ENCODE measurements at places on chromosomes 7 and 10.

GRCh38 chr10:20277820-20278219 lies 461.6 kb downstream of the PLXDC2 start:
- H3K27ac ChIP-seq: no peak overlapping the region
- DNase-seq: no peak
- no peaks in the 10 kb centered on the region for H3K4me1 ChIP-seq
- no peaks in the 10 kb centered on the region for H3K27me3 ChIP-seq

GRCh38 chr10:6379015-6379776 lies 176.5 kb downstream of the PFKFB3 start:
- no peaks in the 10 kb centered on the region for H3K36me3 ChIP-seq
- H3K27me3 ChIP-seq: no peaks in the 10 kb centered on the region
- H3K4me3 ChIP-seq: no peak overlapping the region
- H3K4me1 ChIP-seq: peaks cover 14% of the 10 kb centered on the region

- no peaks in the 10 kb centered on the region for H3K27me3 ChIP-seq
- no peaks in the 10 kb centered on the region for H3K4me1 ChIP-seq
- peak; percentile 43 for DNase-seq
These were observed 68.5 kb downstream of the MAP3K8 start for GRCh38 chr10:30502266-30503060.

DNA sequence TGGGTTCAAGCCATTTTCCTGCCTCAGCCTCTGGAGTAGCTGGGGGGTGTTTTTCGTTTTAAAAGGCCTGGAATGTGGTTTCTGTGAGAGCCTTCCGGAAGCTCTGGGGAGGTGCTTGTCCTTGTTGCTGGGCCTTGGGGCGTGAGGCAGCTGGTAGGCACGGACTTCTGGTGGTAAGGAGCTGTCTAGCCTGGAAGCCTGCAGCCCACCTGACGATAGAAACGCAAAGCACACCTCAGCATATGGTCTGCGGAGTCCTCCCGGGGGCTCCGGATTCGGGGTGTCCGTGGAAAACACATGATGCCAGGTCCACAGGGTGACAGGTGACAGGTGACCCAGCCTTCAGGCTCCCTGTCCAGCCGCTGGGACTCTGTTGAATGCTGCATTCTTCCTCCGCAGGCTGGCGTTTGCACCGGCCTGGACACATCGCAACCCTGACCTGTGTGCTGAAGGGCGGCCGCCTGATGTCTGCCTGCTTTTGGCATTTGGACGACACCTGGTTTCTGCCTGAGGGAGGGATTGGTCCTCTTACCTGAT lies 37.3 kb downstream of the INPP5A start:
- no peak overlapping the region for H3K4me3 ChIP-seq
- H3K36me3 ChIP-seq: no peaks in the 10 kb centered on the region
- no peaks in the 10 kb centered on the region for H3K27me3 ChIP-seq

- H3K27me3 ChIP-seq: no peaks in the 10 kb centered on the region
- H3K4me3 ChIP-seq: no peak overlapping the region
- H3K27ac ChIP-seq: no peak overlapping the region
- no peaks in the 10 kb centered on the region for H3K4me1 ChIP-seq
- no peaks in the 10 kb centered on the region for H3K36me3 ChIP-seq
These were observed 113.0 kb downstream of the ZNF438 start for GRCh38 chr10:30918651-30919050.

GRCh38 chr10:121610798-121611323 lies 12.6 kb upstream of the FGFR2 start:
- no peak overlapping the region for H3K4me3 ChIP-seq
- no peaks in the 10 kb centered on the region for H3K27me3 ChIP-seq
- no peak overlapping the region for H3K27ac ChIP-seq
- DNase-seq: no peak
- H3K36me3 ChIP-seq: no peaks in the 10 kb centered on the region
- H3K4me1 ChIP-seq: no peaks in the 10 kb centered on the region

DNA sequence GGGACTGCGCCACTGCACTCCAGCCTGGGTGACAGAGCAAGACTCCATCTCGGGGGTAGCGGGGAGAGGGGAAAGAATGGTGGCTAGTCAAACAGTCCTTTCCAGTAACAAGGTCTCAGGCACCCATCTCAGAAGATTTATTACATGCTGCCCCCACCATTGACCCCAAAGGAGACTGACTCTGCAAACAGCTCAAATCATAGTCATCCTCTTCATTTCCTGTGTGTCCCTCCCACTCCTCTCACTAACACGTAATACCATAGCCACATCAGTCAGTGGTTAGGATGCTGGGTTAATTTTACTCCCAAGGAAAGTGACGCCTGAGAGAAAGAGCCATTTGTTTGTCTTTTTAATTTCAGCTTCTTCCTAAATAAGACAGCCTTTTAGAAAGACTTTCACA lies 56.6 kb upstream of the BET1 start:
- no peaks in the 10 kb centered on the region for H3K4me1 ChIP-seq
- H3K4me3 ChIP-seq: no peak overlapping the region
- no peaks in the 10 kb centered on the region for H3K36me3 ChIP-seq
- no peaks in the 10 kb centered on the region for H3K27me3 ChIP-seq

DNA sequence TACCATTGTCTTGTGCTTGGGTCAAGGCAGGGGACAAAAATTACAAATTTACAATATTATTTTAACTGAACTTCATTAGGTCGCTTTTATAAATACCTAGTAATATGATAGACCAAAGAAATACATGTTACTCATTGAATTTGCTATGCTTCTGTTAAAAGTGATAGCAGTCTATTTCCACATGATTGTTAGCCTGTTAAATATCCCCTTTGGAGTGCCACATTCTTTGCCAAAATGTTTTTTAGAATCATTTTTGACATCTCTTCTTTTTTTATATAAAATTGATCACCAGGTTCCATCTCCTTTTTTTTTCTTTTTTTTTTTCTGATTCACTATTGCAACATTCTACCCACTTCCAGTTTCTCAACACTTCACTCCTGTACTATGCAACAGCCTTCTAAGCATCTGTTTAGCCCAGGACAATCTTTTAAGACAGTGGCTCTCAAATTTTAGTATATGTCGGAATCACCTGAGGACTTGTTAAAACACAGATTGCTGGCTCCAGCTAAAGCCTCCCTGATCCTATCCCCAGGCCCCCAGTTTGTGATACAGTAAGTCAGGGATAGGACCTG lies 16.4 kb upstream of the NDUFA5 start:
- no peak for DNase-seq
- no peaks in the 10 kb centered on the region for H3K4me1 ChIP-seq
- H3K4me3 ChIP-seq: no peak overlapping the region
- peaks cover 2% of the 10 kb centered on the region for H3K27me3 ChIP-seq
- no peaks in the 10 kb centered on the region for H3K36me3 ChIP-seq

- no peak for DNase-seq
- no peaks in the 10 kb centered on the region for H3K36me3 ChIP-seq
- no peaks in the 10 kb centered on the region for H3K27me3 ChIP-seq
These were observed 1.8 kb downstream of the IMPDH1 start for GRCh38 chr7:128407751-128408708.

DNA sequence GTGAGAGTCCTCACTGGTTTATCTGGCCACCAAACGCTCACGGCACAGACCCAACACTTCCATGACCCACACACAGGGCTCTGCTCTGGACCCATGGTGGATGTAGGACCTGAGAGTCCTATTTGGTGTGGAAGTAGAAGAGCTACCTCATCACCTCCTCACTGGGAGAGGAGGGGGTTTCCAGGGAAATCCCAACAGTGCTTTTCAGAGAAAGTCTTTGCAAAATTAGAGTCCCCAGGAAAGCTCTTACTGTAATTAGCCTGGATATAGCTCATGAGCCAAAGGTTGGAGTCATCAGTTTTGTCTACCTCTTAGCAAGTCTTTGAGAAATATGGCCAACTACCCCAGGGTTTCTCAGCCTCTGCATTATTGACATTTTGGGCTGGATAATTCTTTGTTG lies 34.7 kb upstream of the TARP start:
- peaks cover 19% of the 10 kb centered on the region for H3K4me1 ChIP-seq
- H3K27me3 ChIP-seq: peaks cover 9% of the 10 kb centered on the region
- no peaks in the 10 kb centered on the region for H3K36me3 ChIP-seq
- no peak overlapping the region for H3K27ac ChIP-seq
- H3K4me3 ChIP-seq: no peak overlapping the region

DNA sequence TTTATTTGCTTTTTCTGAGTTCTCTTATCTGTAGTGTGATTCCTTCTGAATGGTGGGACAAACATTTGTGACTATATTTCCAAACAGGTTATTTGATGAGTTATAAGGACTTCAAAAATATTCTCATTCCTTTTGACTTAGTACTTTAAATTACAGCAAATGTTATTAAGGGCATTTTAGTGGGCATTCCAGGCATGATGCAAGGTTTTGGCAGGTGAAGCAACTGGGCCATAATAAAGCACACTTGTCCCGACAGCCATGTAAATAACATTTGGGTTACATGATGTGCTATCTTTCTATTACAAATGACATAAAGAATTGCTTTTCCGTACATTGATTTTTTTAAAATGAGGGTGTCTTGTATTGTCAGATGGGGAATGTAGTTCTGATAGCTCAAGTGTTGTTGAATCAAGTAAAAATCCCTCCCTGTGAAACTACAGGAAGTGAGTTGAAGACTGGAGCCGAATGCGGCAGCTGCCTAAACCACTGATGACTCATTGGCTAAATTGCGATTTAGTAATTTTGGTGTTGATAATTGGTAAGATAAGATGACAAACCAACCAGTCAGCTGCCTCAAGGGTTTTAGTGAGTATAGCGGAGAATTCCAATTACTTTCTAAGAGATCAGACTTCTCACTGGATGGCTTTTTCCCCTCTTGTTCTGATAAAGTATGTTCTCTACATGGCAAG lies 231.3 kb upstream of the NPY start:
- H3K27me3 ChIP-seq: peaks cover 2% of the 10 kb centered on the region
- no peaks in the 10 kb centered on the region for H3K36me3 ChIP-seq
- no peak overlapping the region for H3K4me3 ChIP-seq
- H3K27ac ChIP-seq: no peak overlapping the region
- DNase-seq: no peak
- no peaks in the 10 kb centered on the region for H3K4me1 ChIP-seq

DNA sequence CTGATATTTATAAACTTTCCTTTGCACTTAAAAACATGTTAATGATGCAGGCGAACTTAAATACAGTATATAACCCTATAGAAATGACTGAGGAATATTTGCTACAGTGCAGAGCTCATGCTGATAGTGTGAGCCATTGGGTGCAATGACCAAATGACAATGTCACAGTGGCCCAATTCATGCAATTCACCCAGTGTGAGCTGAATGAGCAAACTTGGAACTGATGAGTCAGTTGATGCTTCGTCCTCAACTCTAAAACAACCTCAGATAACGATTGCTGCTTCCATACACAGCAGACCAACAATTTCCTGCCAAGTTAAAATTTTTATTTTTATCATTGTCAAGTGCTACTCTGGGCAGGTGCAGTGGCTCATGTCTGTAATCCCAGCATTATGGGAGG lies 12.1 kb upstream of the ZC3HAV1L start:
- no peak overlapping the region for H3K4me3 ChIP-seq
- H3K27me3 ChIP-seq: no peaks in the 10 kb centered on the region
- no peak overlapping the region for H3K27ac ChIP-seq
- DNase-seq: no peak
- H3K36me3 ChIP-seq: no peaks in the 10 kb centered on the region

DNA sequence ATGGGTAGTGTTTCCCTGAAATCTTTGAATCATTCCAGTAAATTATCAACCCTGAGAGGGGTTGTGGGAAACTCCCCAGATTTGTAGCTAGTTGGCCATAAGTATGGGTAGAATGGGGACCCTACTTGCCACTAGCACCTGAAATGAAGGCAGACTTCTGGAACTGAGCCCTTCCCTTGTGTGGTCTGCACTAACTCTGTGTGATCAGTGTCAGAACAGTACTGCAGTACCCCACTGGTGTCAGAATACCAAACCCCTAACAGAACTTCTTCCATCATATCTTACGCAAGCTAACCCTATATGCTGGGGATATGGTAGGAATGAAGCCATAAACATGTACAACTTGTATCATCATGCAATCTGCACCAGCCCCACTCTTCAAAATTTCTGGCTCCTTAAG lies 50.8 kb downstream of the ABI1 start:
- DNase-seq: no peak
- H3K4me1 ChIP-seq: peaks cover 5% of the 10 kb centered on the region
- no peaks in the 10 kb centered on the region for H3K27me3 ChIP-seq
- no peak overlapping the region for H3K4me3 ChIP-seq

GRCh38 chr10:108521827-108522492 lies 1357.5 kb upstream of the SORCS1 start:
- H3K27me3 ChIP-seq: no peaks in the 10 kb centered on the region
- DNase-seq: no peak
- no peak overlapping the region for H3K27ac ChIP-seq
- H3K4me3 ChIP-seq: no peak overlapping the region
- H3K4me1 ChIP-seq: no peaks in the 10 kb centered on the region
- no peaks in the 10 kb centered on the region for H3K36me3 ChIP-seq

- peak overlapping the region; percentile 100 for H3K4me3 ChIP-seq
- H3K36me3 ChIP-seq: peaks cover 6% of the 10 kb centered on the region
- peaks cover 40% of the 10 kb centered on the region for H3K4me1 ChIP-seq
- H3K27me3 ChIP-seq: peaks cover 16% of the 10 kb centered on the region
- peak overlapping the region; percentile 91 for H3K27ac ChIP-seq
These were observed 1.5 kb downstream of the GIGYF1 start for GRCh38 chr7:100692578-100692961.

DNA sequence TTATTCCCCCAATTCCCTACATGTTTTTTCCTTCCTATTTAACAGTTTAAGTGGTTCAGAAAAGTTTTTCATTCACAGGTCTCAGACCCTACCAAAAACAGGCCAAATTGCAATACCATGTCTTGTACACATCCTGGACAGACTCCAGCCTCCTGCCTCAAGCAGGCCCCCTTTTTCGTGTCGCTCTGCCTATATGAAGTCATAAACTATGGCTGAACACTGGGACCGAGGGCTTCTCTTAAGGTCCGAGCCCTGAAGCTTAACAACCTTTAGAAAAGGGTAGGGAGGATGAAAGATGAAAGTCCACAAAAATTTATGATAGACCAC lies 1.4 kb downstream of the FBXW4 start:
- DNase-seq: peak; percentile 10
- H3K27me3 ChIP-seq: no peaks in the 10 kb centered on the region
- H3K4me1 ChIP-seq: peaks cover 48% of the 10 kb centered on the region

DNA sequence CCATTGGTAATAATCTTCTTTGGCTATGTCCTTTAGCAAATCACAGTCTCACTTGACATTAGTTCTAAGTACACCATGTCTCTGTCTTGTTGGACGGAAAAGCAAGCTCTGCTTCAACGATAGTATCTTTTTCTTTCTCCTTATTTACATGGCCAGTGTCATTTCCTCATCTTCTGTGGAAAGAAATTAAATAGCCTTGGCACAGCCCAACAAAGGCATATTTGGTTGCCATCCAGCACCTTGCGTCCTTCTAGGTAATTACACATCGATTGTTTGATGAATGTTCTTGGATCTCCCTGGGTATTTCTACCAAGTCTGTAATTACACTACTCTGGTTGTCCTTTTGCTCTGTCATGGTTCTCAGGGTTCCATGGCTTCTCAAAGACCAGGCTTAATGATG lies 183.1 kb downstream of the CHN2 start:
- peak overlapping the region; percentile 76 for H3K27ac ChIP-seq
- no peak for DNase-seq
- no peaks in the 10 kb centered on the region for H3K4me1 ChIP-seq
- H3K27me3 ChIP-seq: no peaks in the 10 kb centered on the region
- H3K36me3 ChIP-seq: no peaks in the 10 kb centered on the region

GRCh38 chr7:70645876-70646351 lies 486.0 kb upstream of the GALNT17 start:
- no peaks in the 10 kb centered on the region for H3K4me1 ChIP-seq
- no peak overlapping the region for H3K27ac ChIP-seq
- no peaks in the 10 kb centered on the region for H3K27me3 ChIP-seq

GRCh38 chr7:73851410-73852338 lies 9.3 kb upstream of the TMEM270 start:
- H3K36me3 ChIP-seq: no peaks in the 10 kb centered on the region
- peak overlapping the region; percentile 82 for H3K27ac ChIP-seq

Measured in transverse colon (tissue), 4 donors.